ENCODE measurements at places on chromosomes 16 and 17.

GRCh38 chr16:53374800-53375199 lies 59.5 kb upstream of the RBL2 start:
- DNase-seq, result no peak

GRCh38 chr17:47690121-47690520 lies 3.8 kb upstream of the TBKBP1 start:
- no peak for DNase-seq

GRCh38 chr16:69566240-69566980 lies 644 bp downstream of the NFAT5 start:
- peak; percentile 85 for DNase-seq

DNA sequence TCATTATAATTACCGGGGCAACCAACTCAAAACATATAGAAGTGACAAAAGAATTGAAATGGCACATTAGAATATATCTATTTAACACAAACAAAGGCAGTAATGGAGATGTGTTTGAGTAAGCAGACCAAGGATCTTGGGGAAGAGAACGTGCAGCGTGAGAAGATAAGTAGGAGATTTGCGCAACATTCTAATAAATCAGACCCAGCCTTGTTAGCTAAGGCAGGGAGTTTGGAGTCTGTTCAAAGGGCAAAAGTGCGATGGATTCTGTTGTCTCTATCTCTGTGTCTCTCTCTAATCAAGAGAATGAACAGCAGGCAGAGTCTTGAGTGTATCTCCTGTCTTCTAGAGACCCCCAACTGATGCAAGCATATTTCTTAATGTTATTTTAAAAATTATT lies 55.0 kb upstream of the FA2H start:
- no peak for DNase-seq

- DNase-seq, result no peak
Observed at GRCh38 chr17:11485336-11486100, 112.8 kb upstream of the DNAH9 start.

DNA sequence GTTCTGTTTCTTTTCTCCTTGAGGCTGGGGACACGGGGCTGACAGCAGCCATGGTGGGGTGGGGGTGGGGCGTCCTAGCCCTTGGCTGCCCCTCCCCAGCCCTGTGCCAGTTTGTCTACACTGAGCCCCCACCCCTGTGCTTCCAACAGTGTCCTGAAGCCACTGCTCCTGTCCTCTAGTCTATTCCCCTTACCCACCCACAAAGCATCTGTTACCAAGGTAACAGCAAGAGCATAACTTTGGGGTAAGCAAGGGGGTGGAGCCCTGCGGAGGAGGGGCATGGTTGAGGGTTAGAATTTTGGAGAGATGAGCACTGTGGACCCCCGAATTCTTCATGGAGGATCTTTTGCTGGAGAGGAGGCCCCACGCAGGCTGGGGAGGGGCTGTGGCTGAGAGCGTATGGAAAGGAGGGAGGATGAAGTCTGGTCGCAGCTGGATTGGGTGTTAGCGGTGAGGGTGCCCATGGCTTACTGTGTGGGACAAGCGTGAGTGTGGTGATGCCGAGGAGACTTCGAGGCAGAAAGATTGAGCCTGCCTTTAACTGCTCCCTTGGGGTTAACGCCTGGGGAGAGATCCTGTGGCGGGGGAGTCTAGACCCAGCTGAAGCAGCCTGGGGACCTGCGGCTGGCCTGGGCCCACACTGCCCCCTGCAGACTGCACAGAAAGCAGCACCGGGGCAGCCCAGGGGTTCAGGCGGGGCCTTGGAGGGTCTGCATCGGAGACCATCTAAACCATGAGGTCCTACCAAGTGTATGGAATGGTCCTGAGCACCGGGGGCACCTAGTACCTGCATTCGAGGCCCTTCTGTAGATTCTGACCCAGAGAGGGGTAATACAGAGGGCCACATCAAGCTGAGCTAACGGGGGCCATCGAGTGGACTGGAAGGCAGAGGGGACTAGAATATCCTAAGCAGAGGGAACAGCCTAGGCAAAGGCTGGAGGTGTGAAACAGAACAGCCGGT lies 6.1 kb upstream of the STAC2 start:
- peak; percentile 50 for DNase-seq

DNA sequence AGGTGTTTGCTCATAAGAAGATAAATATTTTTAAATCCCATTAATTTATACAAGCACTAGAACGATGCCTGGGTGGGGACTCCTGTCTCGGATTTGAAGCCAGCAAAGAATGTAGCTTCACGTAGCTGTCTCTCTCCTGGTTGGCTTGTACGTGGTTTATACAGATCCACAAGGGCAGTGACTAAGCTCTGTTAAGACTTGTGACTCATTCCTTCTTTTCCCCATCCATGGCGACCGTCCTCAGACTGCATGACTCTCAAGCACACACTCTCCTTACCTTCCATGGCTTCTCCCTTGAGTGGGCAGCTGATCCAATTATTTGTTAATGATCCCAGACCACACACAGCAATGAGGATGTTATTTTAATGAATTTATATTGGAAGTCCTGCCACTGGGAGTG lies 679.7 kb upstream of the SOX9 start:
- peak; percentile 97 for DNase-seq

DNA sequence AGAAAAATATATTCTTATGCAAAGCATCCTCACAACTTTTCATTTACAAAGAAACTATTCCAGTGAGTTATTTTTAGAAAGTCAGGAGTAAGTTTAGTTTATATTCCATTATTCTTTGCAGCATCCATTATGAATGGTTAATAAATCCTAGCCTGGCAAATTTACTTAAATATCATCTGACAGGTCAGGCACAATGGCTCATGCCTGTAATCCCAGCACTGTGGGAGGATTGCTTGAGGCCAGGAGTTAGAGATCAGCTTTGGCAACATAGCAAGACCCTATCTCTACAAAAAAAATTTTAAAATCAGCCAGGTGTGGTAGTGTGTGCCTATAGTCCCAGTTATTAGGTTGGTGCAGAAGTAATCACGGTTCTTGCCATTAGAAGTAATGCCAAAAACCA lies 12.9 kb downstream of the ESRP2 start:
- DNase-seq, result no peak

DNA sequence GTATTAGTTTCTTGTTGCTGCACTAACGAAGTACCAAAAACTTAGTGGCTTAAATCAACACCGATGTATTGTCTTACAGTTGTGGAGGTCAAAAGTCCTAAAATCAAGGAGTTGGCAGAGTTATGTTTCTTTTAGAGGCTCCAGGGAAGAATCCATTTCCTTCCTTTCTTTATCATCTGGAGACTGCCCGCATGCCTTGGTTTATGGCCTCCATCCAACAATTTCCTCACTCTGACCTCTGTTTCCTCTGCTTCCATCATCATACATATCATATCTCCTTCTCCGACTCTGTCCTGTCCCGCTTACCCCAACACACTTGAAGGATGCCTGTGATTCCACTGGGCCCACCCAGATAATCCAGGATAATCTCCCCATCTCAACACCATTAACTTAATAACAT lies 627.8 kb downstream of the KCNJ2 start:
- no peak for DNase-seq

- DNase-seq, result no peak
Observed at GRCh38 chr16:13390093-13390985, 488.9 kb downstream of the SHISA9 start.

- peak; percentile 98 for DNase-seq
Observed at GRCh38 chr16:83343935-83344366, 463.8 kb upstream of the HSBP1 start.

- DNase-seq, result no peak
Observed at GRCh38 chr16:27820646-27821345, 242.7 kb downstream of the GSG1L start.

DNA sequence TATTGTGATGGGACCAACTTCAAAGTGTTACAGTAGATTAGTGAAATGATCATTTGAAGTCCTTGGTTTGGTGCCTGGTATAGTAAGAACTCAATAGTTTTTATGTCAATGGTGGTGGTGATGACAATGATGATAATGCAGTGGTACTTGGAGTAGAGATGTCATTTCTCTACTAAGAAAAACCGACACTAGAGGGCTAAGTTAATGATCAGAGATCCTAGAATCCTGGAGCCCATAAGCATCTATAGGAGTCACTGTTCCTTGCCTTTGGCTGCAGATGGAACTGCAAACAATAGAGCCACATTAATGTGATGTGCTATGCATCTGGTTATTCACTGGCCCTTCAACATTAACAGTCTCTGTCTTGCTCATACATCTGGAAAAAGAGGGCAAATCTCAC lies 103.8 kb downstream of the ANKFN1 start:
- DNase-seq, result peak; percentile 26

- peak; percentile 65 for DNase-seq
Observed at GRCh38 chr16:85752511-85753420, 1.9 kb upstream of the C16orf74 start.

DNA sequence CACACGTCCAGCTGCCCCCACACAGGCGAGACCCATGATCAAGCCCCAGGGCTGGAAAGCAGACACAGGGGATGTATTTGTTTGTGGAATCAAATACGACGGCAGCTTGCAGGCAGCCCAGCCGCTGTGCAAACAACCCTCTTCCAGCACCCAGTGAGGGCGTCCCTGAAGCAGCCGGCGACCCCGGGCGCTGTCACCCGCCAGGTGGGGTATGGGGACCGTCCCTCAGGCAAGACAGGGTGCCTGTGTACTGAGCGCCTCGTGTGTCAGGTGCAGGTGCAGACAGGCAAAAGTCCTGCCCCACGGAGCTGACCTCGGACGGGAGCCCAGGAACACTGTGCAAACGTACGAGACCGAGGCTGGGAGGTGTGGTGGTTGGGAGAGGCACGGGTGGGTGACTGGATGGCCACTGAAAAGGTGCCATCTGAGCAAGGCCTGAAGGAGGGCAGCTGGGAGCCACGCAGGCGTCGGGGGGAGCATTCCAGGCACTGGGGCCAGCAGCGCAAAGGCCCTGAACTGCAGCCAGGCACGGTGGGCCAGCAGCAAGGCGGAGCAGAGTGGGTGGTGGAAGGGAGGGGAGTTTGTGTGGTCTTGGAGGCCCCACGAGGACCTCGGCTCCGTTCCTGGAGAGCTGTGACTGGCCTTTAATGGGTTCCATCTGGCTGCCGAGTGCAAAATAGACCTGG lies 48.5 kb downstream of the CBFA2T3 start:
- no peak for DNase-seq

DNA sequence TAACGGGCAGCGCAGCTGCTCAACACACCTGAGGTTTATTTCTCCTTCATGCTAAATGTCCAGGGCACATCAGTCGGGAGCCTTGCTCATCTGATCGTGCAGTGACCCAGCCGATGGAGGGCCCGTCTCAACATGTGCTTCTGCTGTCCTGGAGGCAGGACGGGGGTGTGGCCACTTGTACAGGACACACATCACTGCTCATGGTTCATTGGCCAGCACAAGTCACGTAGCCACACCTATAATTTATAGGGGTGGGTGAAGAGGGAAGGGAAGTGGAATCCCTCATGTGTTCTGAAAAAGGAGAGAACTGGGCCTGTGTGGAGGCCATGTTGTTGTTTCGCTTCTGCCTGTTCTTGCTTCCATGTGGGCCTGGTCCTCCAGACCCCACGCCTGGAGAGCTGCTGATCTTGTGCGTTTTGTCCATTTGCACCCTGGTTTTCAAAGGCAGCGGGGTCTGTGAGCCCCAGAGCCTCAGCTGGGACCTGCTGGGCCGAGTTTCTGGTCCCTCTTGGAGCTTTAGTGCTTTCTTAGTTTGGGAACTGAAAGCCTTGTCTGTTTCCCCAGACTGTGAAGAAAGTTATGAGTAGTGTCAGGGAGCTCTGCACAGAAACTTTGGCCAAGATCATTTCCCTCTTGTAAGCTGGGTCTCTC lies 60.5 kb downstream of the CMIP start:
- no peak for DNase-seq

DNA sequence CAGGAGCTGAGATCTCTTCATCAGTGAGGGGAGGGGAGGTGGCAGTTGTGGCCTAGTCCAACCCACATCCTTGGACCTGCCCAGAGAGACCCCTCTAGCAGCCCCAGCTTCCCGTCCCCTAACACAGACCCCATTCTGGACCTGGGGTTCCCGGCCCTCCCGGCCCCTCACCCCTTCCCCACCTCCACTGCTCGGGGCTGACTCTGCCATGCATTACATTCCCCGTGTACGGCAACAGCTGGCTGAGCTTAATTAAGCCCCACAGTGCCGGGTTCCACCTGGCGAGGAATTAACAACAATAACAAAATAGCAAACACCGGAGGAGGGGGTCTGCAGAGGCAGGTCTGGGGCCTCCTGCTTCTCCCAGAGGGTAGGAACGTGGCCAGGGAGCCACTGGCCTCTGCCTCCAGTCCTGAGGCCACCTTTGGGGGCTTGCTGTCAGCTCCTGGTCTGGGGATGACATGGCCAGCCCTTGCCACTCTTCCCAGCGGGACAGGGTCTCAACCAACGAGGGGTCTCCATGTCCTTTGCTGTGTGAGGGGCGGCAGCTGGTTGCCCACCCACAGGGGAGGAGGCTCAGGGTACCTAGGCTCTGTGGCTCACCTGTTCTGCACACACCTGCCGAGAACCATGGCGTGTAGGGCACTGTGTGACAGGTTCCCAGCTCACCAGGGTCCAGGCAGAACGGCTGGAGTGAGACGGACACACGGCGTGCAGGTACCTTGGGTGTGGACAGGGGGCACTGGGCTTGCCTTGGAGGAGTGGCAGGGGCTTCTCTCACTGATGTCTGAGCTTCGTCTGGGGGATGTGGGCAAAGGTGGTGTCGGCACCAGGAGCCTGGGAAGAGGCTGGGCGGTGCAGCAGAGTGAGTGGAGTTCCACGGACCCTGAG lies 46.9 kb upstream of the CBFA2T3 start:
- no peak for DNase-seq

DNA sequence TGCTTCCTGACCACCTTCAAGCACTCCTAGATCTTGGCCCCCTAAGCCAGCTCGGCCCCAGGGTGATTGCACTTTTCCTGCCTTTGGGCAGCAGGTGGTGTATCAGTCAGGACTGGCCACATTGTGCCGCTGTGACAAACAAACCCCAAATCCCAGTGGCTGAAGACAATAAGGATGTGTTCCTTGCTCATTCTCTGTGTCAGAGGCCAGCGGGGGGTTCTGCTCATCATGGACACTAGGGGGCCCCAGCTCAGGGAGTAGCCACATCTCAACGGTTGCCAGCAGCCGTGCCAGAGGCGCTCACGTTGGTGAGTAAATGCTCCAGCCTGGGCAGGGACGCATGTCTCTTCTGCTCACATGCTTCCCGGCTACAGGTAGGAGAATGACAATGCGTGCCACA lies 60.4 kb downstream of the ZDHHC7 start:
- peak; percentile 71 for DNase-seq

- DNase-seq, result no peak
Observed at GRCh38 chr17:13000561-13000960, 17.3 kb downstream of the ELAC2 start.

- DNase-seq, result peak; percentile 53
Observed at GRCh38 chr17:81909966-81910839, 996 bp downstream of the PCYT2 start.

DNA sequence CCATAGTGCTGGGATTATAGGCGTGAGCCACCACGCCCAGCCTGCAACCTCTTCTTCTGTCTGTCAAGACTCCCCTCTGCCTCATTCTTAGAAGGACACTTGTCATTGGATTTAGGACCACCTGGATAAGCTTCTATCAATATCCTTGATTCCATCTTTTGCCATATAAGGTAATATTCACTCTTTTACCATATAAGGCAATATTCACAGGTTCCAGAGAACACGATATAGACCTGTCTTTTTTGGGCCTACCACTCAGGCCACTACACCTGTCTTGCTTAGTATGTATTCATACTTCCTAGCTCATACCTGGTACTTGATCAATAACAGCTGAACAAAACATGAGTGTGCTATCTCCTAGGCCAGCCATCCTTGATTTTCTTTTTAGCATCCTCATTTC lies 149.2 kb upstream of the TOX3 start:
- DNase-seq, result no peak

- DNase-seq, result peak; percentile 75
Observed at GRCh38 chr17:45370949-45371413, 54.2 kb upstream of the MAP3K14 start.
